ENCODE measurements at places on chromosomes 2 and 18. TPM values are rescaled to one million over a fixed set of nuclear protein-coding genes. Genes with fewer than 3 reads are reported as not detected.

Gene AKAIN1
- not detected for total RNA-seq

Gene SKOR2
- not detected for total RNA-seq

Gene ASAP2
- 29.7 TPM for total RNA-seq

Gene CNGA3
- not detected for total RNA-seq

Gene ANKRD62
- not detected for total RNA-seq

Gene SERPINB10
- total RNA-seq: not detected

Gene RAB10
- 90.2 TPM for total RNA-seq

Gene CHST9
- total RNA-seq: 2.4 TPM

DNA sequence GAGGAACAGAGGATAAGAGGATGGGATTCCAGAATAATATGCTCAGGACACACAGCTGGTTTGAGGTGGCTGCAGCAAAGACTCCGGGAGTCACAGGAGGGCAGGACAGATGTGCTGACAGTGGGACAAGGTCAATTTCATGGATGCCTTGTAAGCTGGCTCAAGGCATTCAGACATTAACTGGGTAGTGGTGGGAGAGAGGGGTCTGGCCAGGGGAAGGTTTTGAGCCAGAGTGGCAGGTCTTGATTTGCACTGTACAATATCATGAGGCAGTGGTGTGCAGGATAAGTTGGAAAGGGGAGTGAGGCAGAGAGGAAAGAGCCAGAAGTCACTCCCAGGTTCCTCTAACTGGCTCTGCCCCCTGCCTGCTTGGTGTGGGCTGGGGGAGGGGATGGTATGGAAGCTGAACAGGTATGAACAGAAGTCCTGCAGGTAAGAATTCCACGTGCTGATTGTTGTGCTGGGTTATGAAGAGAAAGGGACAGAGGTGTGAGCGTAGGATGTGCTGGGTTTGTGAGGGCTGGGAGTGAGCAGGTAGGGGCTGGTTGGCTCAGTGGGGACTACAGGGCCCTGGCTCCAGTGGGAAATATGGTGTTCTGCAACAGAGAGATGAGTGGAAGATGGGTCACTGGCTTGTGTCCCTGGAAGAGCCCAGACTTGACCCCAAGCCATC, 141.7 kb upstream of the COPS8 start:
- H3K4me1 ChIP-seq: peaks cover 39% of the 10 kb centered on the region
- H3K4me3 ChIP-seq: no peak overlapping the region
- H3K27me3 ChIP-seq: no peaks in the 10 kb centered on the region
- no peak for DNase-seq

DNA sequence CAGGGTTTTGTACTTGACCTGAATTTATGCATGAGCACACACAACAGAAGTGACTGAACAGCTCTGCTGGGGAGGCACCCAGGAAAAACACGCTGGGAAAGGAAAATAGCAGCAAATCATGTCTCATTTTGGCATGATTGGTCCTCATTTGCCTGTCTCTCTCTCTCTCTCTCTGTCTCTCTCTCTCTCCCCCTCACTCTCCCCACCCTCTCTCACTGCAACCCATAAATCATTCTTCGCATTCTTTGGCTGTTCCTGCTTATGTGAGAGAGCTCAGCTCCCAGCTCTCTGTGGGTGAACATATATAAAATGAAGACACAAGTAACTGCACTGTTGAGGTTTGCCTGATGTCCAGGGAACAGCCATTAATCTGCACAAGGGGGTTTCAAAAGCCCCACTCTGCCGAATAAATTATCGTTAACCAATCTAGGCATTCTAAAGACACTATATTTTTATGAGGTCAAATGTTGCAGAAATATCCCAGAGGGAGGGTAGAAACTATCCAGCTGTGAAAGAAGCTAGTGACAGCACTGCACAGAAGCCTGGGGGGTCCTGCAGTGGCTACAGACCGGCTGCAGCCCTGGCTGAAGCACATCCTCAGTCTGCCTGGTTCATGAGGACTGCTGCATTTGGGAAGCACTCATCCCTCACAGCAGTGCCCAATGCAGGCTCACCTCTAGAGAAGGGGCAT, 260.3 kb downstream of the AFF3 start:
- H3K4me1 ChIP-seq: peaks cover 73% of the 10 kb centered on the region
- H3K4me3 ChIP-seq: no peak overlapping the region
- H3K27ac ChIP-seq: peak overlapping the region; percentile 90

DNA sequence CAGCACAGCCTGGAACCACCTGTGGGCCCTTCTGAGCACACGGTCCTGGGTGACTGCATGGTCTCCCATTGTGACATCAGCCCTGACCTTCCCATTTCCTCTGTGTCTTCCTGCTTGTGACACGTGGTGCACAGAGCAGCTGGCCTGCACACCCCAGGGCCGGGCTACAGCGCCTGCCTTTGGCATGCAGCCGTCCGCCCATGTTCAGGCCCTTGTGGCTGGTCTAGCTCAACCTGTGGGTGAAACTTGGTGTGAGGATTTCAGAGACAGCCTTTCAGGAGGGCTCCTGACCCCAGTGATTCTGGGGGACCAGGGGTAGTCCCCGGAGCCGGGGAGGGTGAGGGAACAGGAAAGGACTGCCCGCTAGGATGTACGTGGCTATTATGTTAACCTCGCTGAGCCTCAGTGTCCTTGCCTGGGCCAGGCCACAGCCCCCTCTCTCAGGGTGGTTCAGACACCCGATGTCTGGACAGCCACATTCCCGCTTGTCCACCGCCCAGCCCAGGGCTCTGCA, 284.8 kb upstream of the HS6ST1 start:
- peaks cover under 1% of the 10 kb centered on the region for H3K27me3 ChIP-seq
- H3K4me3 ChIP-seq: no peak overlapping the region
- H3K36me3 ChIP-seq: no peaks in the 10 kb centered on the region
- peak; percentile 4 for DNase-seq
- peaks cover 15% of the 10 kb centered on the region for H3K4me1 ChIP-seq
- H3K27ac ChIP-seq: no peak overlapping the region

GRCh38 chr2:241258505-241259280, 56.8 kb downstream of the HDLBP start:
- no peak overlapping the region for H3K4me3 ChIP-seq
- peaks cover 41% of the 10 kb centered on the region for H3K36me3 ChIP-seq
- no peaks in the 10 kb centered on the region for H3K27me3 ChIP-seq
- H3K4me1 ChIP-seq: no peaks in the 10 kb centered on the region

DNA sequence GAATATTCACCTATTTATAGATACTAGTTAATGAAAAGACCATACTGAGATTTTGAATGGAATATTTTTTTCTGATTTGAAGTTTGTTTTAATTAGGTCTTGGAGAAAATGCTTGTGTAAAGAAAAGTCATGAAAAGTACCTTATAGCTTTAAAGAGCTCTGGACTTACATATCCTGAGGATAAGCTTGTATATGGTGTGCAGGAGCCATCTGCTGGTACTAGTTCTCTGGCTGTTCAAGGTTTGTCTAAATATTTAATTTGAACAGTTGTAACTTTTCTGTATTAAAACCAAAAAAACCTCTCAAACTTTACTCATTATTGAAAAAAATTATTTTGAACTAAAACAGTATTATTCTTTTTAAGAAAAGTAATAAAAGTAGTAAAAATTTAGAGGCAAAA, 50.1 kb downstream of the UBR3 start:
- H3K27ac ChIP-seq: no peak overlapping the region
- no peak for DNase-seq
- H3K4me1 ChIP-seq: no peaks in the 10 kb centered on the region
- no peak overlapping the region for H3K4me3 ChIP-seq
- no peaks in the 10 kb centered on the region for H3K27me3 ChIP-seq

- peak overlapping the region; percentile 92 for H3K27ac ChIP-seq
- no peak overlapping the region for H3K4me3 ChIP-seq
- no peaks in the 10 kb centered on the region for H3K36me3 ChIP-seq
- no peaks in the 10 kb centered on the region for H3K27me3 ChIP-seq
- DNase-seq: no peak
Observed at GRCh38 chr2:118672571-118673158, 174.8 kb downstream of the EN1 start.

- H3K36me3 ChIP-seq: no peaks in the 10 kb centered on the region
- DNase-seq: no peak
- no peaks in the 10 kb centered on the region for H3K27me3 ChIP-seq
- no peak overlapping the region for H3K4me3 ChIP-seq
- peaks cover 23% of the 10 kb centered on the region for H3K4me1 ChIP-seq
Observed at GRCh38 chr2:23453836-23454460, 69.0 kb downstream of the KLHL29 start.

DNA sequence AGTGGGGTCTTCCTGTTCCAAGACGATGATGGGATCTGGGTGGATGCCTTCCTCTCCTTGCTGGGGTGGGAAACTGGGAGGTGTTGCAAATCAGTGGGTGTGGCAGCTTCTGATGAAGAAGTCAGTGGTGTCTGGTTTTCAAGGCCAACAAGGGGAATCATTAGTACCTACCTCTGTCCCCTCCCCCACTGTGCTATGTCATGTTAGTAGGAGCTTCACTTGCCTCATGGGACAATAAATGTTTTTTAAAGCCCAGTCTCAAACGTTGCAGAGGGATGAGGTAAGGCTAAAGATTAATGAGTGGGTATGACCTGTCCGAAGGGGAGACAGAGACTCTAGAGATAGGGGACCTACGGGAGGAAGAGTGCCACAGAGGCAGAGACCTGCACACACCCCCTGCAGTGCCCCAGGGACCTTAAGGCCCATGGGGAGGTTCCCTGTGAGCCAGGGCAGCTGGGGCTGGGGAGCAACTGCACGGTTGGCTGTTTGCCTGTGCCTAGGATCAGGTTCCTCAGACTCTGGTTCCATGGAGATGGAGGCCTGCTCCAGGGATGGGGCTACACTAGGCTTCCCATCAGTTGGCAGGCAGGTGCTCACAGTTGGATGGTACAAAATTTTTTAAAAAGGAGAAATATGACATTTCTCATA, 37.8 kb upstream of the SLC1A4 start:
- H3K27ac ChIP-seq: no peak overlapping the region
- H3K4me1 ChIP-seq: peaks cover 8% of the 10 kb centered on the region
- DNase-seq: no peak
- no peaks in the 10 kb centered on the region for H3K27me3 ChIP-seq
- no peak overlapping the region for H3K4me3 ChIP-seq
- H3K36me3 ChIP-seq: peaks cover 3% of the 10 kb centered on the region

DNA sequence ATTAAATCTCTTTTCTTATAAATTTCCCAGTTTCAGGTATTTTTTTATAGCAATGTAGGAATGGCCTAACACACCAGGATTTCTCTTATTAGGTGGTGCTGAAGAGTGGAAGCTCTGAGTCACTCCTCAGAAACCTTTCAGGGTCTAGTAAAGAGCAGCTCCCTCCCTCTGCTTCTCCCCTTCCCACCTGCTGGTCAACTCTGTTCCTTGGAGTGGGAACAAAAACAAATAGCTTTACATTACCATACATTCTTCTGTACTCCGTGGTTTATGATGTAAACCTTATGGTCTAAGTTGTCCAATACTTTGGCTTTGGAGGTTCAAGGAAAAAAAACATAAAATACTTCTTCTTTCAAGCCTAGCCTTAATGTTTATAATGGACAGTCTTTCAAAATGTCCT, 2.7 kb upstream of the IL1R1 start:
- no peak overlapping the region for H3K27ac ChIP-seq
- no peak for DNase-seq
- no peaks in the 10 kb centered on the region for H3K36me3 ChIP-seq
- H3K27me3 ChIP-seq: peaks cover 2% of the 10 kb centered on the region
- H3K4me1 ChIP-seq: peaks cover 39% of the 10 kb centered on the region

- H3K27me3 ChIP-seq: no peaks in the 10 kb centered on the region
- DNase-seq: no peak
- no peaks in the 10 kb centered on the region for H3K36me3 ChIP-seq
- H3K4me1 ChIP-seq: peaks cover 28% of the 10 kb centered on the region
Observed at GRCh38 chr2:112629224-112629623, 16.5 kb upstream of the SLC20A1 start.

DNA sequence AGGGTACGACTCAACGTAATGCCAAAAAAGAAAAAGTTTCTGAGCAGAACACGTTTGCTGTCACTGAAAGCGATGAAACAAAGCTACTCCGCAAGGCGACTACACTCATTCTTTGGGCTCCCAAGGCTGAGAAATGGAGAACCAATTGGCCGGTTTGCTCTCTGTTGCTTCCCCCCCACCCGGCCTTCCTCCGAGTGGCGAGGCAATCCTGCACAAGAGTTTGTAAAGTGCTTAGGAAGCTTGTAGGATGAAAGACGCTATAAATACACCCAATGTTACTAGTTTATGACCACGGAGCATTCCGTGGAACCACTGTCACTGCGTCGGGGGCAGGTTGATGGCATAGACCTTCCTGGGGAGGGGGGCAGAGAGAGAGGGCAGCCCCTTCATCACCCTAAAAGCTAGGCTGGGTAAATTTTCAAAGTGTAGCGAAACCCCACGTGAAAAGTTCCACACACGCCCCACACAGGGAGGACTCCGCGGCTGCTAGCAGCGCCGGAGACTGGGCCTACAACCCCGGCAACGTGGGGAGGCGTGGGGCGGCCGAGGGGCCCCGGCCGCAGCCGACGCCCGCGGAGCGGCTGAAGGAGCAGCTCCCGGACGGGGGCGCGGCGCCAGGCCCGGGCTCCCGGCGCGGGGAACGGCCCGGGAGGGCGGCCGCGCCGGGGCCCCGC, 915 bp downstream of the CUL3 start:
- no peak for DNase-seq
- H3K36me3 ChIP-seq: no peaks in the 10 kb centered on the region
- H3K4me1 ChIP-seq: peaks cover 41% of the 10 kb centered on the region
- no peaks in the 10 kb centered on the region for H3K27me3 ChIP-seq
- peak overlapping the region; percentile 93 for H3K4me3 ChIP-seq
- peak overlapping the region; percentile 94 for H3K27ac ChIP-seq

DNA sequence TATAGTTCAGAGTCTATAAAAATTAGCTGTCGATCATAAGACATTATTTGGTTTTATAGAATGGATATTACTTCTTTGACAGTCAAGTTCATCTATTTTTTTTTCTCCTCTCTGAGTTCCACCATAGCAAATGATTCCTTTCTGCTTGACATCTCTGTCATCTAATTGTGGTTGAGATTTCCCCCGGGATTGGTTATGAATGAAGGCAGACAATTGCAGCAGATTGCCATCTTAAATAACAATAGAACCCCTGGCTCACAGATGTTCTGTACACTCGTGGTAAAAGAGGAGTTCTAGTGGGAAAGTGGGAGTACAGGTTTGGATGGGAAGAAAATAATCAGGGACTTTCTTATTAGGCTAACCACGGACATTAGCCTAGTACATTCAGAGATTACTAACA, 292.1 kb upstream of the NRXN1 start:
- H3K36me3 ChIP-seq: no peaks in the 10 kb centered on the region
- H3K27ac ChIP-seq: no peak overlapping the region
- DNase-seq: no peak
- no peaks in the 10 kb centered on the region for H3K27me3 ChIP-seq

All from mesothelial cell of epicardium (in vitro differentiated cells).